ENCODE measurements at places on chromosomes 6 and 20. TPM values are rescaled to one million over a fixed set of nuclear protein-coding genes. Genes with fewer than 3 reads are reported as not detected.

DNA sequence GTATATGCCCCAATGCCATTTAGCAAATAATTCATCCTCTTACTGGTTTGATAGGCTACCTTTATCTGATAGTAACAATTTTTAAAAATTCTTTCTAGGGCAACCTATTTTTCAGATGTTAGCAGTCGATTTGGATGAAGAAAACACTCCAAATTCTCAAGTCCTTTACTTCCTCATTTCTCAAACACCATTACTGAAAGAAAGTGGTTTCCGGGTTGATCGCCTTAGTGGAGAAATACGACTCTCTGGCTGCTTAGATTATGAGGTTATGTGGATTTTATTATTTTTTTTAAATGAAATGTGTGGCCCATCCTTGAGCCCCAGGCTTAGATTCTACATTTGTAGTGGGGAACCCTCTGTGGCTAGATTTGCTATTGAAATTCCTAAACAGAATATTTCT, 26.3 kb downstream of the CDH26 start:
- no peaks in the 10 kb centered on the region for H3K36me3 ChIP-seq
- DNase-seq = no peak
- H3K27ac ChIP-seq = no peak overlapping the region
- no peaks in the 10 kb centered on the region for H3K4me1 ChIP-seq
- H3K27me3 ChIP-seq = no peaks in the 10 kb centered on the region

The HLA-DPA1 gene
- total RNA-seq = 179 TPM

The MACROD2 gene
- total RNA-seq = 8.5 TPM

GRCh38 chr20:48295445-48295903, 510.2 kb upstream of the SULF2 start:
- H3K4me3 ChIP-seq = no peak overlapping the region
- H3K27me3 ChIP-seq = no peaks in the 10 kb centered on the region

The TTLL9 gene
- 2.8 TPM for total RNA-seq

- peaks cover 51% of the 10 kb centered on the region for H3K36me3 ChIP-seq
- peaks cover 3% of the 10 kb centered on the region for H3K4me1 ChIP-seq
- no peaks in the 10 kb centered on the region for H3K27me3 ChIP-seq
- no peak for DNase-seq
- H3K27ac ChIP-seq = peak overlapping the region; percentile 96
Observed at GRCh38 chr6:33199687-33200218, 712 bp downstream of the RXRB start.

DNA sequence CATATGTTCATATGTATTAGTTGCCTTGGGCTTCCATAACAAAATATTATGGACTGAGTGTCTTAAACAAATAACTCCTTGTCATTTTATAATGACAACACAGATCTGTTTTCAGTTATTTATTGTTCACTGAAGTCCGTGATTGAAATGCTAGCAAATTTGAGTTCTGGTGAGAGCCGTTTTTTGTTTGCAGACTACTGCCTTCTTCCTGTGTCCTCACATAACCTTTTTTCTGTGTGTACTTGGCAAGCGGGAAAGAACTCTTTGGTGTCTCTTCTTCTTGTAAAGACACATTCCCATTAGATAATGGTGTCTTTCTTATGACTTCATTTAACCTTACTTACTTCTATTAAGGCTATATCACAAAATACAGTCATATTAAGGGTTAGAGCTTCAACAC, 482.9 kb upstream of the EYS start:
- DNase-seq = no peak
- no peaks in the 10 kb centered on the region for H3K27me3 ChIP-seq
- H3K27ac ChIP-seq = no peak overlapping the region

GRCh38 chr20:45835329-45835765, 1.7 kb downstream of the SNX21 start:
- no peak for DNase-seq
- peak overlapping the region; percentile 81 for H3K4me3 ChIP-seq
- H3K27ac ChIP-seq = peak overlapping the region; percentile 97
- peaks cover 16% of the 10 kb centered on the region for H3K4me1 ChIP-seq
- no peaks in the 10 kb centered on the region for H3K27me3 ChIP-seq

GRCh38 chr6:30155520-30156261, 5.3 kb downstream of the TRIM10 start:
- H3K27me3 ChIP-seq = no peaks in the 10 kb centered on the region
- H3K27ac ChIP-seq = no peak overlapping the region
- H3K4me3 ChIP-seq = no peak overlapping the region
- no peaks in the 10 kb centered on the region for H3K36me3 ChIP-seq

The CRISP3 gene
- total RNA-seq = not detected

The FAM162B gene
- 26.7 TPM for total RNA-seq

The DYNLT2 gene
- total RNA-seq = 5.0 TPM

The FAM217A gene
- total RNA-seq = not detected

The DCDC2 gene
- not detected for total RNA-seq

- DNase-seq = no peak
- peaks cover 43% of the 10 kb centered on the region for H3K36me3 ChIP-seq
- H3K27me3 ChIP-seq = no peaks in the 10 kb centered on the region
- H3K27ac ChIP-seq = no peak overlapping the region
Observed at GRCh38 chr20:8005033-8005432, 14.5 kb downstream of the TMX4 start.

The LRP11 gene
- total RNA-seq = 14.1 TPM

The CLVS2 gene
- total RNA-seq = under 0.01 TPM

DNA sequence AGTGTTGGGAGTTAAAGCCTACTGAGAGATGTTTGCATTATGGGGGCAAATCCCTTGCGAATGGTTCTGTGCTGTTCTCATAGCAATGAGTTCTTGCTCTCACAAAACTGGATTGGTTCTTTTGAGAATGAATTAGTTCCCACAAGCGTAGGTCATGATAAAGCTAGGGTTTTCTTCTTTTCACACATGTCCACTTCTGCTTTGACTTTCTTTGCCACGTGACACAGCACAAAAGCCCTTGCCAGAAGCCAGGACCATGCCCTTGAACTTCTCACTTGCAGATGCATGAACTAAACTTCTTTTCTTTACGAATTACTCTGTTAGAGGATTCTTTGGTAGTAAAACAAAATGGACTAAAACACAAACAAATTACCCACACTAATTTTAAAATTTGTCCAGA, 922.8 kb downstream of the EPHA7 start:
- H3K4me3 ChIP-seq = no peak overlapping the region
- H3K4me1 ChIP-seq = no peaks in the 10 kb centered on the region
- H3K27ac ChIP-seq = no peak overlapping the region
- no peaks in the 10 kb centered on the region for H3K27me3 ChIP-seq
- no peak for DNase-seq

The GID8 gene
- 31.2 TPM for total RNA-seq

DNA sequence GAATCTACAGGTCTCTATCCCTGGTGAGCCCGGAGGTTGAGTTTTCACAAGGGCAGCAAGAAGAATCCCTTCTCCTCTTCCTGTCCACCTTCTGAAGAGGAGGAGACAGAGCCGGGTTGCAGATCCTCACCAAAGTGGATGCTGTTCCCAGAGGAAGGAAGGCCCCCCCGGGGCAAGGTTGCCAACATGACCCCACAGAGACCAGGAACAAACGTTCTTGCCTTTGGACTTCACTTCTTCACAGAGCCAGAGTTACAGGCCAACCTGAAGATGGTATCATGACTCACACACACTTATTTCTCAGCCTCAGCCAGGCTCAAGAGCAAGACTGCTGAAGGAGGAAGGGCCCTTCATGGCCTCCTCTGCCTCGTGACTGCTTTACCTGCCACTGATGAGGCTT, 384.3 kb downstream of the CD83 start:
- H3K36me3 ChIP-seq = no peaks in the 10 kb centered on the region
- no peaks in the 10 kb centered on the region for H3K4me1 ChIP-seq
- no peak overlapping the region for H3K4me3 ChIP-seq
- H3K27me3 ChIP-seq = no peaks in the 10 kb centered on the region
- DNase-seq = no peak
- no peak overlapping the region for H3K27ac ChIP-seq

The PBOV1 gene
- not detected for total RNA-seq

GRCh38 chr6:26025894-26026832, 61.1 kb upstream of the HFE start:
- H3K27me3 ChIP-seq = no peaks in the 10 kb centered on the region
- H3K27ac ChIP-seq = peak overlapping the region; percentile 81
- H3K4me1 ChIP-seq = no peaks in the 10 kb centered on the region
- H3K4me3 ChIP-seq = peak overlapping the region; percentile 70
- peak; percentile 91 for DNase-seq
- no peaks in the 10 kb centered on the region for H3K36me3 ChIP-seq

DNA sequence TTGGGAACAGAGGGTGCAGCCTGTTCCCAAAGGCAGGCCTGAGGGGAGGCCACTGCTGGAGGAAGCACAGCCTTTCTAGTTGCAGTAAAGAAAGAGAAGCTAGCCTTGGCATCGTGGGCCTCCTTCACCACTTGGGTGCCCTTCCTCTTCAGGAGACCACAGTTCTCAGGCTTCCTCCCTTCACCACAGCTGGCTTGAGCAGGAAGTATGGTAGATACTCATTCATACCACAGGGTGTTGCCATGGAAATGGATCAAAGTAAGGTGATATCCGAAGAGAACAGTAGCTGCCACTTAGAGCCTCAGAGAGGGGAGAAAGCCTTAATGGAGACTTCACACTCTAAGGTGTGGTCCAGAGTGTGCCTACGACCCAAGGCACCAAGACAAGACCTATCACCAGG, 120.4 kb upstream of the RIPOR2 start:
- no peaks in the 10 kb centered on the region for H3K27me3 ChIP-seq
- H3K4me1 ChIP-seq = peaks cover 11% of the 10 kb centered on the region
- no peak overlapping the region for H3K27ac ChIP-seq
- DNase-seq = no peak

The RIPOR3 gene
- 34.1 TPM for total RNA-seq

DNA sequence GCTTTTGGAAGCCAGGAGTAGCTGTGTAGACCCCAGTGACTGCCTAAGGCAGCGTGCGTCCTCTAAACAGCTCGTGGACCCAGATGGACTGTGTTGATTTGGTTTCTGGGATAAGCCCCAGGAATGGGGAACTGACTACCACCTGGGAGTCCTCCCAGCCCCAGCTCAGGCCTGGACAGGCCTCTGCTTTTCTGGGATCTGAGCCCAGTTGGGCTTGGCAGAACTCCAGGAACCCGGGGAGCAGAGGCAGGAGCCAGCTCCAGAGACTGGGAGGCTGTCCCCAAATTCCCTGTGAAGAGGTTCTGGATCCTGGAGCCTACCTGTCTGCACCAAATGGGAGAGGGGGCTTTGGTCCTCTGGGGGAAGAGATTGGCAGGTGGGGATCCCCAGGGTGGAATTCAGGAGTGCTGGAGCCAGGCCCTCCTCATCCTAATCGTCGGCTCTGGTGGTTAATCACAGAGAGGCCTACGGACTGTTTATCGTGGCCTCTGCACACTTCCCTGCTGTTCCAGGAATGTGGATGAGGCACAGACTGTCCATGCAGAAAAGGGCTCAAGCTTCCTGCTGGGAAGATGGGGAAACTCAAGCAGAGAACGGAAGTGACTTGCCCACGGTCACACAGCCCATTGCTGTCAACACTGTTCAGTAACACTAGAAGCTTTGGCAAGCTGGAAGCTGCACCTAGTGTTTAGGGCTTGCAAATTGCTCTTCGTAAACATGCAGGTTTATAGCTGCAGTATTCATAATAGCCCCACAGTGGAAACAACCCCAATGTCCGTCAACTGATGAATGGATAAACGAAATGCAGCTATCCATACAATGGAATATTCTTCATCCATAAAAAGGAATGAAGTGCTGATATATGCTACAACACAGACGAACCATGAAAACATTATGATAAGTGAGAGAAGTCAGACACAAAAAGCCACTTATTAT, 100.6 kb downstream of the KCNB1 start:
- H3K4me1 ChIP-seq = peaks cover 30% of the 10 kb centered on the region
- H3K36me3 ChIP-seq = no peaks in the 10 kb centered on the region
- H3K27me3 ChIP-seq = no peaks in the 10 kb centered on the region
- H3K4me3 ChIP-seq = no peak overlapping the region
- DNase-seq = peak; percentile 73

GRCh38 chr6:4856785-4857184, 80.6 kb downstream of the CDYL start:
- no peaks in the 10 kb centered on the region for H3K4me1 ChIP-seq
- H3K4me3 ChIP-seq = no peak overlapping the region
- no peak overlapping the region for H3K27ac ChIP-seq
- H3K36me3 ChIP-seq = no peaks in the 10 kb centered on the region

DNA sequence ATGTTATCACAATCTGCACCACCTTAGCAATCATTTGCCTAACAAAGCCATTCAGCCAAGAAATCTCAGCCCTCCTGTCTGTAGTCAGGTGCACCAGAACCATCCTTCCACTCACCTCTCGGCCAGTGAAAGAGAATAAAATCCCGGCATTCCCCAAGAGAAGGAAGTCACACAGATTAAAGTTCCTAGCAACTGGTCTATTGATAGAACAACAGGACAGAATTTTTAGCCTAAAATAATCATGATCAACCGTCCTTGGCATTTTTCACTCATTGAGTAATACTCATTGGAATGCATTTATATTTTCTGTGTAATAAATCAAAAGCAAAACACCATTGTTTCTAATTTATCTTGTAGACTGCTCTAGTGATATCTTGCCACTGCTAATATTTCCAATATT, 85.7 kb upstream of the CDH4 start:
- H3K27ac ChIP-seq = no peak overlapping the region
- DNase-seq = no peak
- no peaks in the 10 kb centered on the region for H3K36me3 ChIP-seq
- no peaks in the 10 kb centered on the region for H3K27me3 ChIP-seq
- no peak overlapping the region for H3K4me3 ChIP-seq

DNA sequence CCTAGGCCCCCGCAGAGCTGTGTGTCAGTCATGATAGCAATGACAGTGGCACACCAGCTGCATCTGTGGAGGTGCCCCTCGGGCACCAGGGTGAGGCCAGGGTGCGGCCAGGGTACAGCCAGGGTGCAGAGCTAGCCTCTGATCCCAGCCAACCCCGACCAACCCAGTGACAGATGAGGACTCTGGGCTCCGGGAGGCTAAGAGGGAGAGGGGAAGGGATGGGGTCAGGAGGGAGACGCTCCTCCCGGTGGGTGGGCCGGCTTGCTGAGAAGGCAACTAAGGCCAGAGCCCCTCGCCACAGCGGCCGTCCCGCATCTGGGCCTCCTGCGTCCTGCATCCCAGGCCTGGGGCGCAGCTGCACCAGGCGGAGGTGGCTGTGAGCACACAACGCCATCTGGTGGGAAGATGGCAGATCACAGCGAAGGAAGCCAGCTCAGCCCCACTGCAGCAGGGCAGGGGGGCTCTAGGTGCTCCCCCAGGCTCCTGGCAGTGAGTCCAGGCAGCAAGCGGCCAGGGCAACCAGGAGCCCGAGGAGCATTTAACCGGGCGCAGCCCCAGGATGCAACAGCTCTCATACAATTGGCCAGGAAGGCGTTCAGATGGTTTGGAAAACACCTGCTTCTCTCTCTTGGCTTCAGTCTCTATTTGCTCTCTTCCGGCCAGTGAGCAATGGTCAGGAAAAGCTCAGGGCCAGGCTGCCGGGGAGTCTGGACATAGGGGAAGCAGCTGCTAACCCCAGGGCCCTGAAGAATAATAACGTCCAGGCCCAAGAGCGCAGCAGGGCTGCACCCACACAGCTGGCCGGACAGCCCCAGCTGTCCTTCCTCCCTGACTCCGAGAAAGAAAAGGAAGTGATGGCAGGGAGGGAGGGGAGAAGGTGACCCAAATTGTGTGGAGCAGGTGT, 169.4 kb downstream of the TAF4 start:
- H3K4me3 ChIP-seq = no peak overlapping the region
- H3K36me3 ChIP-seq = no peaks in the 10 kb centered on the region
- peaks cover 14% of the 10 kb centered on the region for H3K27me3 ChIP-seq
- H3K4me1 ChIP-seq = no peaks in the 10 kb centered on the region

The HSD17B8 gene
- 23.1 TPM for total RNA-seq

- no peak for DNase-seq
- no peak overlapping the region for H3K27ac ChIP-seq
- H3K4me3 ChIP-seq = no peak overlapping the region
- no peaks in the 10 kb centered on the region for H3K4me1 ChIP-seq
- H3K27me3 ChIP-seq = no peaks in the 10 kb centered on the region
- H3K36me3 ChIP-seq = no peaks in the 10 kb centered on the region
Observed at GRCh38 chr6:45275358-45275757, 52.8 kb upstream of the RUNX2 start.
